ENCODE measurements at places on chromosomes 2 and 18.

GRCh38 chr2:14535156-14535555 lies 97.4 kb upstream of the LRATD1 start:
- no peaks in the 10 kb centered on the region for H3K4me1 ChIP-seq
- no peaks in the 10 kb centered on the region for H3K27me3 ChIP-seq
- no peak overlapping the region for H3K4me3 ChIP-seq

- no peak for DNase-seq
- no peak overlapping the region for H3K4me3 ChIP-seq
These were observed 158.3 kb upstream of the CAVIN2 start for GRCh38 chr2:192005211-192005610.

DNA sequence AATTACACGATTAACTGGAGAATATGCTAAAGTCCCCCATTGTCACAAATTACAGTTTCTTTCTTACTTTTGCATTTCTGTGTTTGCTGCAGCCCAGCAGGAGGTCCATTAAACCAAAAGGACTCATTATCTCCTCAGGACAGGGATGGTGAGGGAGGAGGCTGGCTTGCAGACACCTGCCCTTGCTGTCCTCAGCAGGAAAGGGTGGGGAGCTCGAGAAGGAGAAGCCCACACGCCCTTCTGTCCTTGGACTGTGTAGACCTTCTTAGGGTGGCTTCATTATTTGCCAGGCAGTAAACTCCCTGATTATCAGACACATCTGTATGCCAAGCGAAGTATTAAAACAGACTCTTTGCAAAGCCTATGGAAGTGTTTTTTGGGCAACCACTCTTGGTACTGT lies 196.0 kb downstream of the LDLRAD4 start:
- no peaks in the 10 kb centered on the region for H3K27me3 ChIP-seq
- no peak overlapping the region for H3K4me3 ChIP-seq
- H3K36me3 ChIP-seq, result no peaks in the 10 kb centered on the region

DNA sequence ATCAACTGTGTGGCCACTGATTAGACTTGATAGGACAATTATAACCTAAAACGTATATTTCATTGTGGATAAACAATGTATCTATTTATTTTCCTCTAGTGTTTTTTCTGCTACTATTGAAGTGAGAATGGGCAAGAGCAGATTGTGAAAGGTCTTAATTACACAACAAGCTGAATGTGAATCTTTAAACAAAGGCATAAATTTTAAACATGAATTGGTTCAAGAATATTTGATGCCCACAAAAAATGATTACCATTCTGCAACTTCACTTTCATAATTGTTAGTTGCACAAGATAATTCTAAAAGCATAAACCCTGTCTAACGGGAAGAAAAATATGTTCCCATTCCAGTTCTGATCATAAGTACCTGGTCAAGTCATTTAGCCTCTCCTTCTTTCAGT lies 285.6 kb downstream of the GULP1 start:
- no peak overlapping the region for H3K4me3 ChIP-seq
- H3K27me3 ChIP-seq, result no peaks in the 10 kb centered on the region
- H3K27ac ChIP-seq, result no peak overlapping the region

- no peak overlapping the region for H3K27ac ChIP-seq
- H3K36me3 ChIP-seq, result no peaks in the 10 kb centered on the region
- H3K27me3 ChIP-seq, result peaks cover 33% of the 10 kb centered on the region
- no peaks in the 10 kb centered on the region for H3K4me1 ChIP-seq
- DNase-seq, result no peak
- H3K4me3 ChIP-seq, result no peak overlapping the region
These were observed 33.5 kb downstream of the TPRKB start for GRCh38 chr2:73703675-73704074.
